ENCODE measurements at places on chromosomes 16 and 17.

DNA sequence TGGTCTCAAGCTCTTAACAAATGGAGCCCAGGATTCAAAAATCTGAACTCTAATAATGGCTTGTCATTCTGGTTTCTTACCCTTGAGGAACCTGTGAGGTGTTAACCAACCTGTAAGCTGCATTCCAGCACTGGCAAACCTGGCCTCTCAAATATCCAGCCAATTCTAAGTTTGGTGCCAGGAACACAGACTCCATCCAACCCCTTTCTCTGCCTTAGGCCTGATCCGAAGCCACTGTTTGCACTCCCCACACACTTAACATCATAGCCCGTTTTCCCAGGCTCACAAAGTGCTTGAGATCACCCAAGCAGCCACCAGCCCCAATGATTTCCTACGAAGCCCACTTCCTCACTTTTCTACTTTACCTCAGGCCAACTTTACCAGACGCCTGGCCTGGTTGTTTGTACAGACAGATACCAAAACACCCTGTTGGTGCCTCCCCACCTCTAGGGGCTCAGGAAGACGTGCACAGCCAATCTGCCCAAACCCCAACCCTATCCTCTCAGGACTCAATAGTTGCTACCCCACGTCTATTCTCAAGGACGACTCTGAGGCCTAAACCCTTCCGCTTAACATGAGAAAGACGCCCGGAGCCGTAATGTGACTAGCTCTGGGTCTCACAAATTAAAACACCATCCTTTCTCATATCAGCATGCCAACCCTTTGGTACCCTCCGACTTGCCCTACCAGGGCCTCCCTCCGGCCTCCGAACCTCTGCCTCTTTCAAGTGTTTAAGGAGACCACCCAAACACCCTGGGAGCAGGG is 3.2 kb upstream of the PER1 start:
- DNase-seq, result no peak

- DNase-seq, result no peak
Observed at GRCh38 chr17:67647482-67647881, 70.3 kb upstream of the NOL11 start.

GRCh38 chr17:74608511-74608910 is 15.0 kb downstream of the CD300E start:
- DNase-seq, result no peak

DNA sequence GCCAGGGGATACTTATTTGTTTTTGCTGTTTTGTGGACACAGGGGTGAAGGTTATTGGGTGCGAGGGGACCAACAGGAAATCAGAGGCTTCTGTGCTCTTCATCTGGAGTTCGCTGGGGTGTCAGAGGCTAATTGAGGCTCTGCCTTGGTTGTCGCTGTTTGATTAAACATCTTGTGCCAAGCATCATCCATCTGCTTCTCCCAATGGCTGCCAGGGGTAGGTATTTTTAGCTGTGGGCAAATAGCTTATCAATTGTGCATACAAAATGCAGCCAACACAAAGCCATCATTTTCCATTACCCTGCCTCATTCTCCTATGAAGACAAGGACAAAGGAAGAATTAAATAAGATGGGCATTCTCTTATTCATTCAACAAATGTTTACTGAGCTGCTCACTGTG is 27.8 kb downstream of the GPR139 start:
- DNase-seq, result no peak

GRCh38 chr17:82961366-82962162 is 117.8 kb upstream of the METRNL start:
- DNase-seq, result no peak

DNA sequence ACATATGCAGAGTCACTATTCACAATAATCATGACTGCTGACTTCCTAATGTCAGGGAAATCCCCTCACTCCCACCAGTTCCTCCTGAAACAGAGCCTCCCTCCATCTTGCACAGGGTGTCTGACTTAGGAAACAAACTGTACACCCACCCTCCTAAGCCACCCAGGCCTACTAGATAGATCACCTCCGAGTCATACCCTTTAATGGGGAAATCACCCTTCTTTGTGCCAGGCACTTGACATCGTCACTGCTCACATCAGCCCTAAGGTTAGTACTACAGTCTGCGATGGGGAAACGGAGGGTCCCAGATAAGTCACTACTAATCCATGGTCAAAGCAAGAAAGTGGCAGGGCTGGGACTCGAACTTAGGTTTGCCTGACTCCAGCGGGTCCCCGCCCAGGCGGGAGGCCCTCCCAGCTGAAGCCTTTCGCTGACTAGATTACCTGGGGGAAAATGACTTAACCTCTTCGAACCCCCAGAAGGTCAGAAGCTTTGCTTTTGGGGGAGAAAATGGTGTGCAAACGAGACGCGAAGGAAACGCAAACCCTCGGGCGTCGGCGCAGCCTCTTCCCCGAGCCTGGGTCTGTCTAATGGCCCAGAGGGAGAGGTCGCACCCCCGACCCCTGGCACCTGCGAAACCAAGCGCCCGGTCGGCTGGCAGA is 3.4 kb upstream of the MLLT6 start:
- DNase-seq, result peak; percentile 67

GRCh38 chr16:49653173-49653570 is 202.7 kb downstream of the ZNF423 start:
- DNase-seq, result no peak

DNA sequence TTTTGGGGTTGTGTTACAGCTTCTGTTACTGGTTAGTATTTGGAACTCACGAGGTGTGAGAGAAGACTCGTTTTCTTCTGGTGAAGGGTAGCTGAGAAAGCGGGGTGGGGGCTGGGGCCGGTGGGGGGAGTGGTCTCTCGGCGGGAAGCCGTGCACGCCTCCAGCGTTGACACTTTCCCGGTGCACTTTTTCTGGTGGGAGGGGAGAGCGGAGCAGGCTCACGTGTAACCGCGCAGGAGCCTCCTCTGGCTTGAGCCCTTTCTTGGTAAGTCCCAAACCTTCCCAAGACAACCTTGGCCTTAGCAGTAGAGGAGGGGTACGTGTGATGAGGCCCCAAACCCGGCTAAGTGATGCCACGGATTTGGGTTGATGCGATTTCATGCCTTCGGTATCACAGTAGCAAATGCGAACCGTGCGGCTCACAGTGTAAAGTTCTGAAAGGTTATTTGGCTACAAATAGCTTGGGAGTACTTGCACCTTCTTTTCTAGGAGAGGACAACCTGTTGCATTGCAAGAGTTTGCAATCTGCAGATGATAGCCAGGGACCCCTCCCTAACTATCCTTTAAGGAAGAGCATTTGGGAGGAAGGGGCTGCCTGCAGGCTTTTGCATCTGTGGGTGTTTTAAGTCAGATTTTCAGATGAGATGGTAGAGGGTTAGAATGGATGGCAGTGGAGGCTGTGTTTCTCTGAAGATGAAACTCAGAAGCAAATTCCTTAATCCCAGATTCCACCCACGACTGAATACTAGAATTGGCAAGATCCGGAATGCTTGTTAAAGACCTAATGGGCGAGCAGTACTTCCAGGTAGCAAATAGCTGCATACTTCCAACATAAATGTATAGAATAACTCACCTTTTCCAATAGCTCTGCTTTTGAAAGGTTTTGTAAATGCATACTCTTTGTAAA is 1.5 kb downstream of the HLF start:
- DNase-seq, result peak; percentile 21

DNA sequence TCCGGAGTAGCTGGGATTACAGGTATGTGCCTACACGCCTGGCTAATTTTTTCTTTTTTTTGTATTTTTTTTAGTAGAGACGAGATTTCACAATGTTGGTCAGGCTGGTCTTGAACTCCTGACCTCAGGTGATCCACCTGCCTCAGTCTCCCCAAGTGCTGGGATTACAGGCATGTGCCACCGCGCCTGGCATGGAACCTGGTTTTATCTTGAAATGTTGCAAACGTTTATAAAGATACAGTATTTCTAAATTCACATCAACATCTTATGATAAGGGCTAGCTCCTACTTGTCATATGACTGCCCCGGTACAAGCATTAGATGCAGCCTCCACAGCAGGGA is 1.5 kb upstream of the IST1 start:
- DNase-seq, result no peak

DNA sequence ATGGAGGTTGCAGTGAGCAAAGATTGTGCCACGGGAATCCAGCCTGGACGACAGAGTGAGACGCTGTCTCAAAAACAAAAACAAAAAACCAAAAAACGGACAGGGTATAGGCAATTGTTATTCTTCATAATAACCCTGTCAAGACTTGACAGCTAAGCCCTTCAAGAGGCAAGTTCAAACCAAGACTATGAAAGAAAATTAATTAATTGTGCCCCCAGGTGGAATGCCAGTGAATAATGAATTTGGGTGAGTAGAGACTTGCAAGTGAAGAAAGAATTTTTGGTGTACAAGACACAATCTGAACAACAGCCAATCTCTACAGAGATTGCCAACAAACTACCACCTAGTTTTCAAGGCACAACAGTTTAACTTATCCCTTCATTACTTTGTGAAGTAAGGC is 6.3 kb downstream of the RFWD3 start:
- DNase-seq, result no peak

DNA sequence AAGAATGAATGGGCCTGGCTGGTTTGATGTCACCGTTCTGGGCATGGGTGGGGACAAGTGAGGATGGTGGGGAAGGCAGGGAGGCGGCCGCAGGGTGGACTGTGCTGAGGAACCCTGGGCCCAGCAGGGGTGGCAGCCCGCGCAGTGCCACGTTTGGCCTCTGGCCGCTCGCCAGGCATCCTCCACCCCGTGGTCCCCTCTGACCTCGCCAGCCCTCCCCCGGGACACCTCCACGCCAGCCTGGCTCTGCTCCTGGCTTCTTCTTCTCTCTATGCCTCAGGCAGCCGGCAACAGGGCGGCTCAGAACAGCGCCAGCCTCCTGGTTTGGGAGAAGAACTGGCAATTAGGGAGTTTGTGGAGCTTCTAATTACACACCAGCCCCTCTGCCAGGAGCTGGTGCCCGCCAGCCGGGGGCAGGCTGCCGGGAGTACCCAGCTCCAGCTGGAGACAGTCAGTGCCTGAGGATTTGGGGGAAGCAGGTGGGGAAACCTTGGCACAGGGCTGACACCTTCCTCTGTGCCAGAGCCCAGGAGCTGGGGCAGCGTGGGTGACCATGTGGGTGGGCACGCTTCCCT is 6.5 kb upstream of the SERPINF1 start:
- no peak for DNase-seq

DNA sequence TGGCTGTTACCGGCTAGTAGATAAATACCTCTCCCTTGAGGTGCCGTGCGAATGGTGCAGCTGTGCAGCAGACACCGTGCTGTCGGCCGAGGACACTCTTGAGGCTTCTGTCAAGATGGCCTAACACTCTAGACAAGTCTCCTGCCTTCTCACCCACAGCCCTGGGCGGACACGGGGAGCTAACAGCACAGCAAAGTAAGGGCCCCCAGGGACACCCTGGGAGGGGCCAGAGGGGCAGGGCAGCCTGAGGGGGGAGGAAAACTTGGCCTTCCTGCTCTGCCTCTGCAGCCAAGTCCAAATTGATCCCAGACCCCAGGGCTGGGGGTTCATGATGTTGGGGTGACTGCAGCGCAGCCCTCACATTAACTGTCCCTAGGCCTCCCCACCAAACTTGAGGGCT is 210.2 kb downstream of the RPTOR start:
- no peak for DNase-seq

GRCh38 chr17:12536021-12536420 is 129.7 kb upstream of the MYOCD start:
- DNase-seq, result no peak

GRCh38 chr17:43784068-43784467 is 3.8 kb downstream of the CFAP97D1 start:
- DNase-seq, result no peak

GRCh38 chr16:56277075-56277474 is 85.8 kb downstream of the GNAO1 start:
- no peak for DNase-seq

DNA sequence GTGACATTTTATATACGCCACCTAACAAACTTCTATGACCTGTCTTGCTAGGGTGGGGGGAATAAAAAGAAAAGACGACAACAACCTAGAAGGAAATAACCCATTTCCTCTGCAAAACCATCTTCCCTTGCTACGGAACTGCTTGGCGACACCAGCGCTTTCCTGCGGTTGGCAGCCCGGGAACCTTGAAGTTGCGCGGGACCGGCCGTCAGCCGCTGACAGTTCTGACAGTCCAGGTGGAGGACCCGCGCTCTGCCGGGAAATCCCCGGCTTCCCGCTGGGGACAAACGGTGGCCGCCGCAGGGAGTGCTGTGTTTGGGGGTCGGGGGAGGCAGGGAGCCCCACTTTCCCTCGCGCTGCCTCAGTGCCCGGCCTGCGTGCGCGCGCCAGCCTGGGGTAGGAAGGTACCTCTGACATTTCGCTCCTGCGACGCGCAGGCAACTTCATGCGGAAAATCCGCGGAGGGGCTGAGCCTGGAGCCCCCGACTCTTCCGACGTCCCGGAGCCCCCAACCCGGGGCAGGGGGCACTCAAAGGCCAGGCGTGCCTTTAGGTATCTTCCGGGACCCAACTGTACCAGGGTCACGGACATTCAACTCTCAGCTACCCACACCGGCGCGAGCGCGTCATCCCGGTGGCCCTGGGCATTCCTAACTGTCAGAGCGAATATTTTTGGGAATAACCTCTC is 516 bp downstream of the SLC16A6 start:
- peak; percentile 73 for DNase-seq

DNA sequence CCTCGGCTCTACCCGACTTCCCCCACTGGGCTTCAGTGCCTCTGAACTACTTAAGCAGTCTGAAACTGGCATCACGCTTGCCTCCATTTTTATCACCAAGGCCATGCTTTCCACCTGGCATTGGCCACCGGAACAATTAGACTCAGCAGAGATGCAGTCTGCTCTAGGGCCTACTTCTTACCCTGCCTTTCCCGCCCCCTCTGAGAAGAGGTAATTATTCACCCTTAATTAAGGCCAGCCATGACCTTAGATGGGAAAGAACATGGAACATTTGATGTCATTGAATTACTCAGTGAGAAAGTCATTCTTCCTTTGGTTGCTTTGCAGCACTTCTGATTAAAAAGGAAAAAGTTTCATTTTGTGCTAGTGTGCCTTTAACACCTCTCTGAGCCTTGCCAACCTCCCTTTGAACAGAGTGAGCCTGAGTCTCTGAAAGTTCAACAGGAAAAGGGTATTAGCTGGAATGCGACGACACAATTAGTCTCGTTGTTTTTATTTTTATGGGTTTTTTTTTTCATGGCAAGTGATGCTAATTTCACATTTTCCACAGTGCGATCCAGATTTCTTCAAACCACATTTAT is 60.9 kb upstream of the TNRC6A start:
- no peak for DNase-seq

- no peak for DNase-seq
Observed at GRCh38 chr16:87948119-87948545, 3.1 kb upstream of the BANP start.

DNA sequence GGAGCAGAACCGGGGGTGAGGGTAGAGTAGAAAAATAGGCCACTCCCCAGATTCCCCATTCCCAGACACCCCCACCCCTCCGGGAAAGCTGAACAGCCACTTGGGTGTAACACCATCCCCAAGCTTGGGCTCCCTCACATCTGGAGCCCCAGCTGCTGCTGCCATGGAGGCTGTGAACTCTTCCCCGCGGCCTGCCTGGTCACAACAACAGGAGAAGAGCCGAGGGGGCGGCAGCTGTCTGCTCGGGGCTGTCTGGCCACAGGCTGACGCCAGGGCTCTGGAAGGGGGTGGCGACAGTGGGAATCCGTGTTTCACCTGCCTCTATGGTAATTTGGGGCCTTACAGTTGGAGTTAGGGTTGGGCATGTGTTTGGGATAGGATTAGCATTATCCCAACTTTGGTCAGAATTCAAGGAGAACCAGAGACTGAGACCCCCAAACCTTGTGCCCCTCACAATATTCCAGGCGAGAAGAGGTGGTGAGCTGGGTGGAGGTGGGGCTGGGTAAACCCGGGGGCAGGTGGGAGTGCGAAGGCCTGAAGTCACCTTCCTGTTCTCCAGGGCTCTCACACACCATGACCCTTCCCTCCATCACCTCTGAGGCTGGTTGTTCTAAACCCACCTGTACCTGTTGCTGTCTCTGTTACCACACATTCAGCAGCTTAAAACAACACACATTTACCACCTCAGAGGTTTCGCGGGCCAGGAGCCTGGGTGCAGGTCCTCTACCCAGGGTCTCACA is 29.7 kb upstream of the NXPH3 start:
- DNase-seq, result no peak

Measured in T-helper 22 cell (primary cell).